ENCODE measurements at places on chromosomes 3 and 15. TPM values are rescaled to one million over a fixed set of nuclear protein-coding genes. Genes with fewer than 3 reads are reported as not detected.

CDCP1 gene
- 21.0 TPM for polyA plus RNA-seq

MGA gene
- polyA plus RNA-seq: 2.8 TPM

PPIP5K1 gene
- 17.8 TPM for polyA plus RNA-seq

TTC21A gene
- 5.6 TPM for polyA plus RNA-seq

EBLN2 gene
- 0.92 TPM for polyA plus RNA-seq

EIF3J gene
- 58.4 TPM for polyA plus RNA-seq

SLC28A1 gene
- polyA plus RNA-seq: 0.08 TPM

MRAS gene
- polyA plus RNA-seq: 2.4 TPM

C3orf85 gene
- not detected for polyA plus RNA-seq

SEMA3F gene
- 55.4 TPM for polyA plus RNA-seq

GOLGA6L4 gene
- 2.1 TPM for polyA plus RNA-seq

Measured in esophagus (tissue), 2 donors.